ENCODE measurements at places on chromosomes 2 and 18. TPM values are rescaled to one million over a fixed set of nuclear protein-coding genes. Genes with fewer than 3 reads are reported as not detected.

- no peak for DNase-seq
Measured at GRCh38 chr2:233365861-233366520, 11.7 kb downstream of the DGKD start.

The CD28 gene
- 11.0 TPM for total RNA-seq

DNA sequence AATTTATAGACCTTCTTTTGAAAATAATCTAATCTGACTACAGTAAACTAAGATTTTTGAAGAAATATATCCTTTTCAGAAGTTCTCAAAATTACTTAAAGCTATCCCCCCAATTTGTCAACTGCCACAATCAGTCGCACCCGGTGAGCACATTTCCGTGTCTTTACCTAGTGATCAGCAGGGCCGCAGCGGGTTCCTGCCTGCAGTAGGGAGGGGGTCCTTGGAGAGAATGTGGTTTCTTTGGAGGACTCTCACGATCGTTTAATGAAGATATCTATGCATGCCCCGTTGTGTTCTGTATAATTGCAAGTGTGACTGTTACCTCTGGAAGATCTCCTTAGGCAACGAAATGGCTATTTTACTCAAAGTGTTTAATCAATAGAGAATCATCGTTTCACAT lies 251.9 kb upstream of the RAB12 start:
- DNase-seq, result no peak

GRCh38 chr2:143068094-143068493 lies 61.1 kb upstream of the ARHGAP15 start:
- no peak for DNase-seq

The TWSG1 gene
- 148 TPM for total RNA-seq
